ENCODE measurements at places on chromosomes 3 and 15.

DNA sequence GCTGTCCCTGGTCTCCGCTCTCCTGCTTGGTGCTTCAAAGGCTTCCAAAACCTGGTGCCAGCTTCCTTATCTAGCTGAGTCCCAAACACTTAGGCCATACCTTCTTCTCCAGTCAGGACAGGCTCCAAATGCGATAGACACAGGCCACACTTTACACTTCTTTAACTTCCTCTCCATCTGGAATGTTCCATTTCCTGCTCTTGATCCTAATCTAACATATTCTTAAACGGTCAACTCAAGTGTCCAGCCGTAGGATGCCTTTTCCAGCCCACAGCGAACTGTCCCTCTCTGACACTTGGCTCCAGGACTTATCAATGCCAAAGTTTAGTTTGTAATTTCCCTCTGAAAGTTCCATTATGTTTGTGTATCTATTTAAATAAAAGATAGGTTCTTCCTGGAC, 19.2 kb upstream of the PLA2G4F start:
- no peak for DNase-seq

- no peak for DNase-seq
Measured at GRCh38 chr3:11658180-11658579, 14.5 kb upstream of the VGLL4 start.

DNA sequence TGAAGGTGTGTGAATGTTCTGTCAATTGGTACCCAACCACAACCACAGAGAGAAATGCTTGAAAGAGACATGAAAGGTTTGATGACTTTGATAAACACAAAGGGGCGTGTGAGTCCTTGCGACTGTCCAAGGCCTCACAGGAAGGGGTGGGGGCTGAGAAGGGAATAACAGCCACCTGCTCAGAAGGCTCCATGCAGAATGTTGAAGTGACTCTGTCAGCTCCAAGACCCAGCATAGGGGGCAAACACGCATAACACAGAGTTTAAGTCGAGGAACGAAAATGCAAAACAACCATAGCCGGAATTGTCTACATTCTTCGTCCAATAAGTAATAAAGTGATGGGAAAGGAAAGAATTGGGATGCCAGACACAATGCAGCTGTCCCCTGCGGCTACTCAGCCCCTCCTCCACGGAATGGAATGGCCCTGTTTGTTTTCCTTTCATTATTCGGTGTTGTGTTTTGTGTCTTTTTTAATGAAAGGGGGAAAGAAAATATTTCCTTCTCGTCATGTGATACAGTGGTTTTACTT, 19.9 kb downstream of the TMEM212 start:
- no peak for DNase-seq

GRCh38 chr15:74580538-74581350, 34.9 kb upstream of the CLK3 start:
- no peak for DNase-seq

DNA sequence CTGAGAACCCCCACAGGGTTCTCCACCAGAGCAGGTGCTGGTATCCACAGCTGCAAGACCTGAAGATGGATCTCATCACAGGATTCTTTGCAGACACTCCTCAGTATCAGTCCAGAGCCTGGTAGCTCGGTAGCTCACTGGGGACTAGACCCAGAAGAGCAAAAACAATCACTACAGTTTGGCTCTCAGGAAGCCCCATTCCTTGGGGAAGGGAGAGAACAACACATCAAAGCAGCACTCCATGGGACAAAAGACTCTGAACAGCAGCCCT, 22.2 kb downstream of the STRIT1 start:
- DNase-seq = no peak

DNA sequence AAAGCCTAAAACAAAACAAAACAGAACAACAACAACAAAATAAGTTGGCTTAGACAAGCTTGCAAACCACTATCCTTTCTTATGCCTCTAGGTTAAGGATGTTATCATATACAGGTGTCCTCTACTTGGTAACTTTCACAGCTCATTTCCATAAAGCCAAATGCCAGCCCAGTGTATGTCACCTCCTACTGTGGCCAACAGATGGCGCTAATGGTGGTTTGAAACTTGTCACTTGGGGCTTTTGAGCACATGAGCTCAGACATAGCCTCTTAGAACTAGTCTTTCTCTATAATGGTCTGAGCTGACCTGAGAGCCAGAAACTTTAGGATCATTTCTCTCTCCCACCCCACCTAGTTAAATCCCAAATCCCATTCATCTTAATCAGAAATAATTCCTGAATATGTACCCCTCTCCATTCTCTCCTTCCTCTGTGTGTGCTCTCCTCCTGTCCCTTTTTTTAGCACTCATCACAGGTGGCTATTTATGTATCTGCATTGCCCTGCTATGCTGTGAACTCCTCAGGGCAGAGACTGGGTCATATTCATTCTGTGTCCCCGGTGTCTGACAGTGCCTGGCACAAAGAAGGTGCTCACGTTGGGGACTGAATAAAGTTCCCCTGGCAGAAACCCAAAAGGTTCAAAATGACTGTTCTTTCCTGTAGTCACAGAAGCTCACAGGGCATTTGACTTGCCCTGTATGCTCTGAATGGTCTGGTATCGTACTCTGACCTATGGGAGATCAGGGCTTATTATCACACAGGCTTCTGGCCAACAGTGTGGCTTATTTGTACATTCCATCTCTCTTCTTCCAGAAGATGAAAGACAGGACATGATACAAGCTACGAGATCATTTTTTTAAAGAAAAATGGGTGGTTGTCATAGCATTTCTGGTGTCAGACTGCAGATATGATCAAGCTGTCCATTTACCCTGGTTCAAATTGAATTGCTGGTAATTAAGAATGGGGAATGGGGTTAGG, 319.3 kb upstream of the AZI2 start:
- peak; percentile 17 for DNase-seq

GRCh38 chr3:194084284-194084683, 51.7 kb upstream of the HES1 start:
- DNase-seq = no peak

DNA sequence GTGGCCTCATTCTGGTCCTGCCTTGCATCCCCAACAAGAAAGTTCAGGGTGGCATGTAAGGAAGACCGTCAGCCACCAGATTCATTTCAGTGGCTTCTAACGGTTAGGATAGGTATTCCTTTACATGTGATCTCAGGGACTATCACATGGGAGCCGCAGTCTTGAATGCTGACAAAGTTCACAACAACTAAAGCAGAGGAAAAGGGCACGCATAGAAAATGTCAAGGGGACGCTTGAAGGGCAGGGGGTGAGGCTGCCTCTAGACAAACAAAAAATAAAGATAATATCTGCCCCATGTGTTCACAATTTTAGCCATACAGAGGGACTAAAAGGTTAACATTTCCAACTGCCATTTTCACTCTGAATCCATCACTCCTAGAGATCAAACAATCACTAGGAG, 31.9 kb upstream of the ARL8B start:
- no peak for DNase-seq

- no peak for DNase-seq
Measured at GRCh38 chr3:152797751-152798432, 37.0 kb upstream of the P2RY1 start.

GRCh38 chr15:29570948-29571791, 251.1 kb downstream of the TJP1 start:
- DNase-seq = peak; percentile 2

DNA sequence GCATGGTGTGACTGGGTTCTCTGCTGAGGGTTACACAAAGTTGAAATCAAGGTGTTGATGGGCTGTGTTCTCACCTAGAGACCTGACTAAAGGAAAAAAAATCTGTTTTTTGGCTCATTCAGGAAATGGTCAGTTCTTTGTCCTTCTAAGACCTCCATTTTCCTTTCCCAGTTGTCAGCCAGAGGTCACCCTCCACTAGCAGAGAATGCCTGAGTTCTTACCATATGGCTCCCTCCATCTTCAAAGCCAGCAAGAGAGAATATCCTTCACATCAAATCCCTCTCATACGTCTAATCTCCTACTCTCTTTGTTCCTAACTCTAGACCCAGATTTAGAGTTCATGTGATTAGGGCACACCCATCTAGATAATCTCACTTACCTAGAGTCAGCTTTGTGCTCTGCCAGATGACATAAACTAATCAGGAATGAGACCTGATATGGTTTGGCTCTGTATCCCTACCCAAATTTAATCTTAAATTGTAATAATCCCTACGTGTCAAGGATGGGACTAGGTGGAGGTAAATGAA, 19.4 kb downstream of the ANKRD28 start:
- DNase-seq = no peak

DNA sequence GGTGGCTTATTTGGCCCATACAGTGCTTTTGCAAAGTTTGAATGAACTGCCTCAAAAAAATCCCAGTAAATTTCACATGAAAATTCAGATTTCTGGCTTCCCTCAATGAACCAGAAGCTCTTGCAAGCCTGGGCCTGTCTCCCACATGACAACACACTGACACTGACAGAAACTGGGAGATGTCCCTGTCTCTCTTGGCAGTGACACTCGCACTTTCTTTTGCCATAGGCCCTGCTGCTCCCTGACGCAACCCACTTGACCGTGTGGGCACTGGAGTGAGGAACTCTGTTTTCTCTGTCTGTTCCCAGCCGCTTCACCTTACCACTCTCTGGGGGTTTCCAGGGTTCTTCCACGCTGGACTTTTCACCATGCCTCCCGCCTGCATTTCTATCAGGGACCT, 524.5 kb downstream of the SHQ1 start:
- DNase-seq = no peak

DNA sequence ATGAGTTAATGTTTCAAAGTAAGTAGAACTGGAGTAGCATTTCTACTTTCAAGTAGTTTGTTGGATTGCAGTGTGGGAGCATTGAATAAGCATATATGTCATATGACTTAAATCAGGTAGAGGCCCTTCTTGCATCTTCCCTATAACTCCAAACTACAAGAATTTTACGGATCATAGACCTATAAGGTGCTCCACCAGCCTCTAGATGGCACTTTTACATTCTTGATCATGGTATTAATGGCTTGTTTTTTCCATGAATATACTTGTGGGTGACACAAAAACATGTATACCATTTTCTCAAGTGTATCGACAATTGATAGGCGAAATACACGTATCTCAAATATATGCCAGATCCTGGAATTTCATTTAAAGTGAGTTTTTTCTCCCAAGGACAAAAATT, 311.1 kb downstream of the ZPLD1 start:
- DNase-seq = no peak

GRCh38 chr3:110821586-110821985, 250.0 kb upstream of the NECTIN3 start:
- DNase-seq = no peak

Data from stimulated activated CD4-positive, alpha-beta T cell treated with anti-CD3 and anti-CD28 coated beads, Interleukin-4, amount 100 ng/mL, for 4 hours (primary cell).